DMS153 (cell line): ENCODE measurements at places on chromosomes 2 and 18.

GRCh38 chr18:65429601-65430000 lies 321.2 kb upstream of the CDH7 start:
- DNase-seq: no peak

- no peak for DNase-seq
Observed at GRCh38 chr2:221787561-221787960, 215.5 kb upstream of the EPHA4 start.

DNA sequence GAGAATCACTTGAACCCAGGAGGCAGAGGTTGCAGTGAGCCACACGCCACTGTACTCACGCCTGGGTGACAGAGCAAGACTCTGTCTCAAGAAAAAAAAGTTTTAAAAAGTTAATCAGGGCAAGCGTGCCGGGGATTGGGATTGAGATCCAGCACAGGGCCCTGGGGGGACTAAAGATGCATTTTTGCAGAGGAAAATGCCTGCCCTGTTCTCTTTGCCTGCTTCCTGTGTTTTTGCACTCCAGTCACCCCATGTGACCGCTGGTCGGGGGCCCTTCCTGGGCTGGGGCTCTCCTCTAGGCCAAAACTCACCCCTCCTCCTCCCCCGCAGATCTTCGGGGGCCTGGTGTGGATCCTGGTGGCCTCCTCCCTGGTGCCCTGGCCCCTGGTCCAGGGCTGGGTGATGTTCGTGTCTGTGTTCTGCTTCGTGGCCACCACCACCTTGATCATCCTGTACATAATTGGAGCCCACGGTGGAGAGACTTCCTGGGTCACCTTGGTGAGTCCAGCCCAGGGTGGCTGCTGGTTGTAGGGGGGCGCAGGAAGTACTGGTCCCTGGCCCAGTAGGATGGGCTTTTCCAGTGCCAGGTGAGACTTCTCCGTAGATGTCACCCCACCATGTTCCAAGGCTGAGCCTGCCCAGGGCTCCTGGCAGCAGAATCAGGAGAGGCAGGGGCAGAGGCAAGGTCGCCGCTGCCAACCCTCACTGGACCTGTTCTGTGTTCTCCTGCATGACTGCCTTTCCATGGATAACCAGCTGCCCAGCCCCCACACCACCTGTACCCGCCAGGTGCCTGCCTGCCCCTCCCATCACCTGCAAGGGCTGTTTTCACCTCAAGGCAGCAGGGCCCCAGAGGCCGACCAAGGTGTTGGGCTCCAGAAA lies 22.4 kb downstream of the MAL start:
- peak; percentile 36 for DNase-seq

DNA sequence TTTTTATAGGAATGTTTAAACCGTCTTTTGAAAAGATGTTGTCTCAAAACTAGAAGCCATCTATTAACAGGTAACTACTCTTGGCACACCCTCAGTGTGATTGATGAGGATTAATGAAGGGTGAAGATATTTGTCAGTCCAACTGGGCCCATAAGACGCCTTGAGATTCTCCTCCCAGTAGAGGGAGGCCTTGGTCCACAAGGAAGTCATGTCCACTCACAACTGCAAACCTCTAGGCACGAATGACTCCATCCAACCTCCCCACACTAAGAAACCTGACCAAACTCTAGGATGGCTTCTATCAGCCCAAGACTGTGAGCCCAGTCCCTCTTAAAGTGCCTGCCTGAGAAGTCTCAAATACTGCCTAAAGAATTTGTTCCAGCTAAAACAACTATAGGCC lies 19.2 kb upstream of the GRP start:
- DNase-seq: no peak

DNA sequence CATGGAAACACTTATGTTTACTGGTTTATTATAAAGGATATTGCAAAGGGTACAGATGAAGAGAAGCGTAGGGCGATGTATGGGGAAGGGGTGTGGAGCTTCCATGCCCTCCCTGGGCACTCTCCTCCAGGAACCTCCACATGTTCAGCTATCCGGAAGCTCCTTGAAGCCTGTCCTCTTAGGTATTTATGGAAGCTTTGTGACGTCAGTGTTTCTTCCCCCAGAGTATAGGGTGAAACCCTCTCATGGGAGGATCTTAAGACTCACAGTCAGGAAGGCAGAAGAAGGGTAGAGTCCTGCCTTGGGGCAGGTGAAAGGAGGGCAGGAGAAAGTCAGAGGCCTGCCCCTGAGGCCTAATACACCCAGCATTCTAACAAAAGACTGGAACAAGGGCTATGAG lies 61.3 kb upstream of the CREB1 start:
- no peak for DNase-seq

DNA sequence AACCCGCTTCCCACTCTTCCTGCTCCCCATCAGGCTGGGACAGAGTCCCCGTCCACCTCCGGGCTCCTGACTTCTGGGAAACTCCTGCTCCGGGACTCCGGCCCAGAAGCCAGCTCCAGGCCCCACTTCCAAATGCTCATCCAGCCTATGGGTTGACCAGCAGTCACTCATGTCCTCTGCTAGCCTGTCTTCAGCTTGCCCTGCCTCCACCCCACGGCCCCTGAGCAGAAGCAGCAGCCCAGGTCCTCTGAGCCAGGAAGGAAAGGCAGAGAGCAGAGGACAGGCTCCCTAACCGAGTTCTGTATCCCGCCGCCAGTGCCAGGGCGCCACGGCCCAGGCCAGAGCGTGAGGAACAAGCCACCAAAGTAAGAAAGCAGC lies 86.4 kb upstream of the ID2 start:
- no peak for DNase-seq

DNA sequence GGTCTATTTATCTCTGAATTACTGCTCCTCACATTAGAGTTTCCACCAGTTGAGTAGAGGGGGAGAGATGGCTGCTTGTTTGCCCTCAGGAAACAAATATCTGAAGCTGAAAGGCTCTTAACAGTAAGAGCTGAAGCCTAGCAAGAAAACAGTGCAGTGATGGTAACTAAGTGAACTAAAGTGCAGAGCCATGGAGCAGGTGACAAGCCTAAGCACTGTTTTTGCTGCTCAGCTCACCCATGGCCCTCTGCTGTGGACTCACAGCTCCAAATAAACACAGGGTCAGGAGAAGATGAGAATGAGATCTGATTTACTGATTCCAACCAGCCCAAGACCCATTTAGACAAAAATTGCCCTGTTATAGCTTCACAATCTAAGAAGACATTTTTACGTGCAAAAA lies 118.4 kb downstream of the ETAA1 start:
- peak; percentile 5 for DNase-seq

- DNase-seq: no peak
Observed at GRCh38 chr18:4068552-4069158, 386.5 kb downstream of the DLGAP1 start.

DNA sequence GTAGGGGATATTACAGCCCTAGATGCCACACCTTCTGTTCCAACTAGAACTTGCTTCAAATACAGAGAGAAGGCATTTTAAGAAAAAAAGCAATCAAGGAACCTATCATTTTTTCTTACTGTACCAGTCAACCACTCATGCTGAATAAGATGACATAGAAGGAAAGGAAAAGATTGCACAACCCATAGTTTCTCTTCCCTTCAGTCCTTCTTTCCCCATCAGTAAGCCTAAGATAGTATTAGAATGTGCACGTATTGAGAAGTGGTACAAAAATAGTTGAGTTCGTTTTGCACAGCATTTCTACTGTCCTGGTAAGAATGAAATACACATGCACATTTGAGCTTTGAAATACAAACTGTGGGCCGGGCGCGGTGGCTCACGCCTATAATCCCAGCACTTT lies 27.0 kb upstream of the HK2 start:
- no peak for DNase-seq

GRCh38 chr2:132757002-132757589 lies 87.1 kb upstream of the LYPD1 start:
- DNase-seq: no peak

- DNase-seq: no peak
Observed at GRCh38 chr2:59744436-59744835, 809.0 kb downstream of the BCL11A start.
